ENCODE measurements at places on chromosomes 5 and 9. TPM values are rescaled to one million over a fixed set of nuclear protein-coding genes. Genes with fewer than 3 reads are reported as not detected.

The IL4 gene
- total RNA-seq: not detected

The SUSD3 gene
- 63.7 TPM for total RNA-seq

- no peak for DNase-seq
Observed at GRCh38 chr9:17057729-17058128, 77.1 kb upstream of the CNTLN start.

GRCh38 chr9:99262949-99263418, 40.9 kb downstream of the SEC61B start:
- no peak for DNase-seq

DNA sequence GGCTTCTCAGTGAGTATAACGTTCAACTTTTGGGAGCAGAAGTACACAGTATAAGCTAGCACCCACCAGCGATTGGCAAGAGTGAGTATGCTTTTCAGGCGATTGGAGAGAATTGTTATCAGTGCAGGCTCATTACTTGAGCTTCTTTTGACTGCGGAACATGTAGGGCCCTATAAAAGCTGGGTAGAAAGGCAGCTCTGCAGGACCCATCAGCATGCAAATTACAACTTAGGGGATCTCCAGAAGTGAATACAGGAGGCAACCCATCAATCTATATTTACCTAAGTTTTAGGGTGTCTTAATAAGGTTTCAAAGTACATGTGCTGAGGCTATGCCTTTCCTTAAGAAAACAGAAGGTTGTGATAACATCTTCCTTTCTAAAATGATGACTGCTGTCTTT, 225.0 kb downstream of the MLLT3 start:
- DNase-seq: no peak

GRCh38 chr9:34400686-34401602, 24.2 kb upstream of the MYORG start:
- no peak for DNase-seq

- no peak for DNase-seq
Observed at GRCh38 chr5:2102819-2103776, 220.4 kb upstream of the IRX4 start.

DNA sequence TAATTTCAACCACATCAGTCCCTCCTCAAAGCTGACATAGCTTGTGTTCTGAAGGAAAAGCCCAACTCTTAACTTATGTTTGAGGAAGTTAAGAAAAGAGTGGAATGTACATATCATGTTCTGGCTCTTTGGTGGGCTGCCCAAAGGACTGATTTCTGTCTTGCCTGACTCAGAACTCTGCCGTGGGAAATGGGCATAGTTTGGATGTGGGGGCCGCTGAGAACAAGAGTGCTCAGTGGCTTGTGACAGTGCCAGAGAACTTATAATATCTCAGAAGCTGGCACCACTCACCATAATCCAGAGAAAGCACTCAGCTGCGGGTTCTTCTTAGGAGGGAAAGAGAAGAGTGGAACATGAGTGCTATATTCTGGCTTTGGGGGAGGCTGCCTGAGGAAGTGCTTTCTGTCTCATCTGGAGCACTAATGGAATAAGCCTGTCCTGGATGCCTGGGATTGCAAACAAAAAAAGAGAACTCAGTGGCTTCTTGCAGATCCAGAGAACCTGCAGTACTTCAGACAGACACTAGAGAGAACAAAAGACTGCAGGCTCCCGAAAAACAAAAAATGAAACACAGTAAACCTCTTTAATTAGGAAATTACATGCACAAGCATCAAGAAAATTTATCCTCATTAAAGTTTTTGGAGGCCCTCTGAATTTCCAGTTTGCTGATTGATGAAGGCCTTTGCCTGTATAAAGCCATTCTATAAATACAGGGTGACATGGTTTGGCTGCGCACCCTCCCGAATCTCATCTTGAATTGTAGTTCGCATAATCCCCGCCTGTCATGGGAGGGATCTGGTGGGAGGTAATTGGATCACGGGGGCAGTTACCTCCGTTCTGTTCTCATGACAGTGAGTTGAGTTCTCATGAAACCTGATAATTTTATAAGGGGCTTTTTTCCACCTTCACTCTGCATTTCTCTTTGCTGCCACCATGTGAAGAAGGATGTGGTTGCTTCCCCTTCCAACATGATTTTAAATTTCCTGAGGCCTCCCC, 207.0 kb downstream of the DMAC1 start:
- no peak for DNase-seq

DNA sequence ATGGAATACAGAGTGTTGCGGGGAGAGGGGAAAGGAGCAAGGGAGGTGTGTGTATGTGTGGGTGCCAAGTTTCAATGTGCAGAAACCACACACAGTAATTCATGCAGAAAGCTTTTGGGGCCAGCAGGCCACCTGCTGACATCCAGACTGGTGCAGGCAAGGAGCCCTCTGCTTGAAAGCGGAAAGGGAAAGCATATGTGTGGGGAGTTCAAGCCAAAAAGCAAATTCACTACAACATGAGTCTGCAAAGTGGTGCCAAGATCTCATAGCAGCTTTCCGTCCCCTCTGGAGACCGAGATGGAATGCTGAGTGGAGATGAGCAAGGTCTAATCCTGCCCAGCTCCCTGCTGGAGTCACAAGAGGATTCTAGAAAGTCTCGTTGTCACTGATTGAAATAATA, 159.7 kb upstream of the VLDLR start:
- no peak for DNase-seq

- DNase-seq: no peak
Observed at GRCh38 chr5:36526537-36526936, 79.9 kb upstream of the SLC1A3 start.

- DNase-seq: no peak
Observed at GRCh38 chr5:152439791-152440190, 34.7 kb upstream of the NMUR2 start.

GRCh38 chr5:137938751-137939143, 49.5 kb downstream of the PKD2L2 start:
- no peak for DNase-seq
